ENCODE measurements at places on chromosomes 2 and 18.

DNA sequence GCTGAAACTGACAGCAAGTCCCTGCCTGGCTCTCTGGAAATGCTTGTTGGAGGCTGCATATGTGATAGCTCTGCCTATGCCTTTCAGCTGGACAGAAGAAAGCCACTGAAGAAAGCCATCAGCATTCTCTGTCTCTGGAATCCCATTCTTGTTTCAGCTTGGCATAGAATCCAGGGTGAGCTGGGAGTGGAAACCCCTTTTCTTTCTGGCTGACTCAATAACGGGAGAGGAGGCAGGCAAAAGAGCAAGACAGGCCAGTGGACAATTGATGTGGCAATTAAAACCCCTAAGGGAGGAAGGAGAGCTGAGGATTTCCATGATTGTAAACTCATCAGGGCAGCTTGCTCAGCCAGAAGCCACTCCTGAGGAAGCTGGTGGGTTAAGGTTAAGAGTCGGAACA is 208.1 kb downstream of the CLIP4 start:
- DNase-seq, result no peak

DNA sequence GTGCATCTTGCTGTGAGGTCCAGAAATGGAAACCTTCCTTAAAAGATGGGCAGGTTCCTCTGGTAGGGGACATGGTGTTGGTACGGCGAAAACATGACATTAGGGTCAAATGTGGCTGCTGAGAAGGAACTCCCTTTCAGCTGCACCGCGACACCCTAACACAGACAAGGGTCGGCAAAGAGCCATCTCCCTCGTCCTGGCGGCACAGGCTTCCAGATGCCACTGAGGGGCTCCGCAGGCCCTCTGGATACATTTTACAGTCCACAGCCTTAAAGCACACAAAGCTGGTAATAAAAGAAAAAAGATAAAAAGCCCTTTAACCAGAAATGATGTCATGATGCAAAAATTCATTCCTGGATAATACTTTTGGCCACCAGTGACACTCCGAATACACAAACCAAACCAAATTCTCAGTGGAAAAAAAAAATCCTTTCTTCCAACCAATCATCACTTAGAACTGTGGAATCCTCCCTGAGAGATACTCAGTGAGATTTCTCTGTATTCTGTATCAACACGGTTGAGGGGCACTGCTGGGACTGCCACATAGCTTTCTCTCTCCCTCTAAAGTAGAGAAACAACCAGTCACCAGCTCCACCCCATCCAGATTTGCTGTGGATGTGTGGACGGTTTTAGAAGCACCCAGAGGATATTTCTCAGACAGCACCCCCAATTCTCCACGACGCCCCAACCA is 174.8 kb downstream of the HDAC4 start:
- no peak for DNase-seq

- no peak for DNase-seq
These were observed 11.0 kb downstream of the TBR1 start for GRCh38 chr2:161426922-161427663.

DNA sequence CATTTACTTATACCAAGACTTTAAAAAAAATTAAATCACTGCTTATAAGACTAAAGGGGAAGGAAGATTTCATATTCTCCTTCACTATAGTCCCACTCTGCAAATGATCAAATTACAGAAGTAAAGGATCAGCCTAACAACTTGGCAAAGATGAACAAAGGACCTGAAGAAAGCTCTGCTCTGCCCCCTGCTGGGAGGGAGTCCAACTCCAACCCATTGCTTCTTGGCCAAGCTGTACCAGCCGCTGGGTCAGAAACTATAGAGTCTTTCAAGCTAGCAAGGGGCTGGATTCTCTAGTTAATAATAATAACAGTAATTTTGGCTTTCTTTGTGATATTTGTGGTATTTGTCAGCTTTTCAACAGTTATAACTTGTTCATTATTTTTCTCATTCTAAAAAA is 927.0 kb upstream of the CRIM1 start:
- peak; percentile 24 for DNase-seq

DNA sequence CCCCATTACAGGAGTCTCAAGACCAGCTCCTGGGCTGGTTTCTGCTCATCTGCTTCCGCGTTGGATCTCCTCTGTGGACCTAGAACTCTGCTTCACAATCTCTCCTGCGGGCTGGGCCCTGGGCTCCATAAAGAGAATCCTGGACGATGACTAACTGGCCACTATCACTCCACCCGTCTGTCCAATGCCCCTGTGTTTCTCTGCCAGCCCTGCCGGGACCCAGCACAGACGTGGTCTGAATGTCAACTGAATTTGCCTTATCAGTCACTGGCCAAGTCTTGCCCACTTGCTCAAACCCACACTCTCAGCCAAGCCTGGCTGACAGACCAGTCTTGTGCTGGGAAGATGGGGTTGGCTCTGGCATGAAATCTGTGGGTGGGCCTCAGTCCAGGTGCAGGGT is 17.4 kb downstream of the KIF3C start:
- DNase-seq, result no peak

DNA sequence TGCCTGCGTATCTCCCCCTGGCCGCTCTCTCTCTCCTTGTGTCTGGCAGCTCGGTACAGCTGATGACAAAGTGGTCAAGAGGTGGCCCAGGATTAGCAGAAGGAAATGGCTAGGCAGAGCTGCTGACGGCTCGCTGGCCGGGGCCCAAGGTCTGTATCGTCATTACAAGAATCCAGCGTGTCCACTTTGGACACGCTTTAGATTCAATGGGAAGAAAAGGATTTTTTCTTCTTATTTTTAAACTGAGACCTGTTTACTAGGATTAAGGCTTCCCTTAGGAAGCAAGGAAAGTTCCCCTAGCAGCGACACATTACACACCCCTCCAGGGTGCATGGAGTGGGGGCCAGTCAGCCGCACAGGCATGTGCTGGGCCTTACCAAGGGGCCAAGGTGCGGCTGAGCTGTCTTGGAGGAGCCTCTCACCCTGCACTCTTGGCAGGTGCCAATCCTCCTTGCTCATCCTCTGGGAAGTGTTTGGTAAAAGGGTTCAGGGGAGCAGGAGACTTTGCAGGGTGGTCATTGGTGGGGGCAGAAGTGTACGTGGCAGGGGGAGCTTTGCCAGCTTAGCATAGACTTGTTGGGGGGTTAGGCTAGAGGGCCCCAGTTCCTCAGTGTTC is 76.8 kb downstream of the POLR1A start:
- DNase-seq, result no peak

DNA sequence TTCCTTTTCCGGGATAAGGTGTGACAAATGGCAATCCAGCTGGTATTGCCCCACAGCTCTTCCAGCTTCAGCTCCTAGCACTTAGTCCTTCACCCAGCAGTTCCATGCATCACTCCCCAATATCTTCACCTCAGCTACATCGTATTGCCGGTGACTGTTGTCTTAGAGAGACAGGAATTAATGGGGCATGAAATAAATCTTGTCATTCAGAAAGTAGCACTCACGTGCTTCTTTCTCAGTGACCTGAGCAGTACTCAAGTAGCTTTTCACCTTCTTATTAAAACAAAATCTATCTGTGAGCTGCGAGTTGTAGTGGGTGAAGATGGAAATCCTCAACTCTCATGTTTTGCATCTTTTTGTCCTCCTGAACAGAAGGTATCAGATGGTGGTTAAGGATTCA is 72.8 kb downstream of the PTH2R start:
- no peak for DNase-seq

DNA sequence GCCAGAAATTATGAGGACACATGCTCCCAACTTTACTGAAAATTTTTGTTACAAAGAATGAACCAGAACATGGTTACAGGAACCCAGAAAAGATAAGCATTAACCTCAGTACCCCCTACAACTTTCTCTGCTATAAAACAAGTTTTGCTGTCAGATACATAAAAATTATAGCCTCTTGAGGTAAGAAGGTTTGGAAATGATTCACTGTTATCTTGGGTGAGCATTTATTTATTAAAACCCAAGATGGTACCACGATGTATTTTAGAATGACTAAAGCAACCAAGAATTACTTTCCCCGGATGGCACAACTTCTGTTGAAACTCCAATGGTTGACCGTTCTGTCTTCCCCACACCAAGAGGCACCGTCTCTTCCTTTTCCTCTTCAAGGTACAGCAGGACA is 72.9 kb downstream of the RBMS1 start:
- DNase-seq, result no peak

DNA sequence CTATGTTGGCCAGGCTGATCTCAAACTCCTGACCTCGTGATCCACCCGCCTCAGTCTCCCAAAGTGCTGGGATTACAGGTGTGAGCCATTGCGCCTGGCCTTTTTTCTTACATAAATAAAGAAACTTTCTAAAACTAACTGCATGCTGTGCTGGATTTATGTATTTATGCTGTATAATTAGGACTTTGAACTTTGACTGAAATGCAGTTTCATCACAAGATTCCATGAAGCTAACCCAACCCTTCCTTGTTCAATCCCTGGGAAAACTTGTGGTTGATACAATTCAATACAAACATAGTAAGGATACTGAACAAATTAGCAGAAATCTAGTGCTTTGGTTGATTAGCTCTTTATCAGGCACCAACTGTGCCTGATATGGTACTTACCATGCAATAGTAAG is 20.9 kb upstream of the SLC35F5 start:
- DNase-seq, result no peak

DNA sequence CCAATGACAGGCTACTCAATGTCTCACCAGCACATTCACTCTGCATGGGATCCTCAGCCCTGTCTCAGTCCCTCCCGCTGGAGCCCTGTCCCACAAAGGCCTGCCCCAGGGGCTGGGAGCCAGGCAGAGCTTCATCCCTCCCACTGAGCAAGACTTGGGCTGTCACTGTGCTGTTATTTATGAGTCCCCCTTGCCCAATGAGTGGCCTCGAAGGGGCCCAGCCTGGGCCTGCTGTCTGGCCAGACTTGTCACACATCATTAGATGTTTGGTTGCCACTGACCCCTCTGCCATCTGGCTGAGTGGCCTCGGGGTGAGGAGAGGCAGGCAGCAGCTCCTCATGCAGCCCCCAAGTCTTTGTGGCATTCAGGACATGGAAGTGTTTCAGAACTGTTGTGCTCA is 330.6 kb upstream of the SKOR2 start:
- no peak for DNase-seq

- DNase-seq, result no peak
These were observed 188.5 kb downstream of the MBD2 start for GRCh38 chr18:54035927-54036326.

DNA sequence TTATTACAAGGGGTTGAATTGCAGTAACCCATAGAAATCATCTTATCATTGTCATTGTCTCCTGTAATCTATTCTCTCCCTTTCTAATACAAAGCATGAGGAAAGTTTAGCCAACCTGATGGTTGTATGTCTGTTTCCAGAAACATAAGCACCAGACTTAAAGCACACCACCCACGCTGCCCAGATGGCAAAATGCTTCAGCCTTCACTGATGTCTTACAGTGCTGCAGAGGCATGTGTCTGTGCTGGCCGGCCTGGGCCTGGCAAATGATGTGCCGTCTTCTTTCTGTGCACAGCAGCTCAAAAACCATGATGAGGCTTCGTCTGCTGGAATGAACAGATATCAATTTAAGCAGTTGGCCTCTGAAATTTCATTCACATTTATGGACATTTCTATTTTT is 443.0 kb upstream of the RGPD4 start:
- no peak for DNase-seq

DNA sequence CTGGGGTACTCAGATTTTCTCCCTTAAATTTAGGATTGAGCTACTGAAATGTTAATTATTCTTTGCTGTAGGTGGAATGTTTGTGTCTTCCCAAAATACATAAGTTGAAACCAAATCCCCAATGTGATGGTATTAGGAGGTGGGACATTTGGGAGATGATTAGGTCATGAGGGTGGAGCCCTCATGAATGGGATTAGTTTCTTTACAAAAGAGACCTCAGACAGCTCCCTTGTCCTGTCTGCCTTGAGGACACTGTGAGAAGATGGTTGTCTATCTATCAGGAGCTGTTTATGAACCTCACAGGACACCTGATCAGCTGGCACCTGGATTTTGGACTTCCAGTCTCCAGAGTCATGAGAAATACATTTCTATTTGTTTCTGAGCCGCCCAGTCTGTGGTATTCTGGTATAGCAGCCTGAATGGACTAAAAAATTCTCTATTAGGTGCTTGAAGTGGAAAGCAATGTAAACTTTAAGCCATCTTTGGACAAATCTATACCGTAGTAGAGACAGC is 99.2 kb upstream of the UXS1 start:
- DNase-seq, result no peak

DNA sequence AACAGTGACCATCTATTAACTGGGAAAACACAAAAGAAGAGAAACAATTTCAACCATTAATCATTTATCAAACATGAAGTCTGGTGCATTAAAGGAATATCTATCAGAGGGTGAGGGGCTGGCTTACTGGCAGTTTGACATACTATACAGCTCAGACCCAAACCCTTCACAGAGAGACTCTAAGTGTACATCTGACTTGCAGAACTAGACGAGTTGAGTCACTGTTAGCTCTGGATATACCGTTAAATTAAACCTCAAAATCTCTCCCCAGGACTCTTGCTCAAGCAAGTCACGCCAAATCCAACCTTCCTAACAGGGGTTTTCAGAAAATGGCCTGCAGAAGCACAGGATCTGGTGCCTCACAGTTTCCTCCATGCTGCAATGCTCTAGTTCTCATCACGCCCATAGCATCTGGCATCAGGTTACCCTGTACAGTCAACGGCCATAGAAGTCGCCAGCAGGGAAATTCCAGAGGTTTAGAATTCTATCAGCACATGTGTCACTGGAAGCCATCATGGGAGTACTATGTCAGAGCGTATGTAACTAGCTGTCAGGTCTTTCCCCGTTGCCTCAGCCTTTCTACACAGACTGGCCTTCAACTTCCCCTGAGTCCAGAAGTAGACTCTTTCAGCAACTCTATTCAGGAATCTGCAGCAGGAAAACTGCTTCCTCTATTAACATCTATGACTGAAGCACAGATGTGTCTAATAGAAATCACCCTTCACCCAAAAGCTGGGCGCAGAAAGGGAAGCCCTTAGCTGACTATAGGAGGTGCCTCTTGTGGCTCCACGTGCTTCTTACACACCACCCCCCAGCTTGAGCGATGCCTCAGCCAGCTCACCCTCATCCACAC is 9.3 kb downstream of the TGOLN2 start:
- DNase-seq, result no peak

DNA sequence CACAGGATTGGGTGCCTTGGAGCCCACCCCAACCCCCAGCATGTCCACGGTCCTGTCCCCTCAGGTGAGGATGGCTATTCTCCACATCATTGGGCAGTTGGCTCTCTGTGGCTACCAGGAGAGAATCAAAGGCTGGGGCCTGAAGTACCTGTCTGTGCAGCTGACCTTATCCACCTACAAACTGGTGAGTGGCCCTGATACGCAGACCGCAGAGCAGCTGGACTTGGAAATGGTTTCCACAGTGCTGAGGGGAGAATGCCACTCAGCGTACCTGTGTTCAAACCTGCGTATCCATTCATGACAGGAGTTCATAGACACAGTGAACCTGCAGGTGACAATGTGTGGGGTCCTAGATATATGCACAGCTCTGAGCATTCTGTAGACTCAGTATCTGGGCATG is 21.6 kb downstream of the MROH2A start:
- DNase-seq, result no peak

GRCh38 chr2:228067309-228067708 is 114.2 kb downstream of the SPHKAP start:
- no peak for DNase-seq

GRCh38 chr2:2041256-2041824 is 289.7 kb downstream of the MYT1L start:
- DNase-seq, result no peak

- no peak for DNase-seq
These were observed 111.2 kb upstream of the KLHL29 start for GRCh38 chr2:23273786-23274185.

Data from DND-41 (cell line).